Cardiac muscle cell (in vitro differentiated cells and primary cell): ENCODE measurements at places on chromosomes 16 and 17.

DNA sequence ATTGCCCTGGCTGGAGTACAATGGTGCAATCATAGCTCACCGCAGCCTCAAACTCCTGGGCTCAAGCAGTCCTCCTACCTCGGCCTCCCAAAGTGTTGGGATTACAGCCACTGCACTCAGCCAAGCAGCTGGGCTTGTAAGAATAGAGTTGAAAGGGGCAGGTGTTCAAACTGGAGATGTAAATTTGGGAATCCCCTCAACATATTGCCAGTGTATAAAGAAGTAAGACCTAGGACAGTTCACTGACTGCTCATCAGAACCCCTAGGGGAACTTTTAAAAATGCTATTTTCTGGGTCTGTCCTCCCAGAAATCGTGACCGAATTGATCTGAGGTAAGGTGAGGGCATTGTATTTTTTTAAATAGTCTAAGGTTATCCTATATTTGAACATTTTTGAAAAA, 8.9 kb upstream of the DNAJA2 start:
- no peak for DNase-seq

GRCh38 chr16:2471653-2472487, 773 bp downstream of the NTN3 start:
- DNase-seq = no peak

- DNase-seq = peak; percentile 66
These were observed 4.4 kb downstream of the MVP start for GRCh38 chr16:29824589-29825144.

GRCh38 chr16:27029525-27029924, 37.2 kb upstream of the C16orf82 start:
- no peak for DNase-seq

- no peak for DNase-seq
These were observed 164.3 kb downstream of the ABCC12 start for GRCh38 chr16:47991491-47991890.
